ENCODE measurements at places on chromosomes 3 and 15.

GRCh38 chr15:25435474-25436243 is 3.2 kb downstream of the UBE3A start:
- DNase-seq = no peak

GRCh38 chr3:122189357-122189756 is 5.9 kb downstream of the CASR start:
- no peak for DNase-seq

DNA sequence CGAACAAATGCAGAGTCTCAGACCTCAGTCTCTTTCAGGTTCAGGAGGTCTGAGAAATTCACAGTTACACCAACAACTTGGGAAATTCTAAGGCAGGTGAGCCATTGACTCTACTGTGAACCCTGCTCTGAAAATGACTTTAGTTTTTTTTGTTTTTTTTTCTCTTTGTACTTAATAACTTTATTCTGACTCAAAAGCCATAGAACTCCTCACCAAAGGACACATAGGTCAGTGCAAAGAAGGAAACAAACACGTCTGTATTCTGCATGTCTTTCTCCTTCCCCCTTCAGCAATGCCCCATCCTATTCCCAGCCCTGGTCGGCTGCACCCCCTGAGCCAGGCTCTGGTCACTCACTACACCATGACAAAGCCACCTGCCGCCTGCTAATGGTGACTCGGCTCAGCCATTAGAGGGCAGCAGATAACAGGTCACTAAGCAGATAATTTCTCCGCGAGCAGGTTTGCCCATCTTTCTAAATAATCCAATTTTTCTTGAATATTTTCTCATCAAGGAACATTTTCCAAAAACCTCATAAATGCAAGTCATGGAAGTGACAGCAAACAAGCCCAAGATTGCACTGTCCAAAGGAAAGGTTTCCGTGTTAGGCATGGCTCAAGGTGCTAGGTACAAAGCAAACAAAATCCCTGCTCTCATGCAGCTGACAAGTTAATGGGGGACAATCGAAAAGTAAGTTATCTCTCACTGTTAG is 37.7 kb downstream of the TM4SF4 start:
- DNase-seq = no peak

GRCh38 chr15:98614681-98615080 is 33.7 kb upstream of the IGF1R start:
- no peak for DNase-seq

- DNase-seq = peak; percentile 75
Measured at GRCh38 chr3:37996785-37997301, 6.3 kb downstream of the VILL start.

- no peak for DNase-seq
Measured at GRCh38 chr3:107846279-107846852, 244.5 kb downstream of the CD47 start.

- no peak for DNase-seq
Measured at GRCh38 chr15:69808756-69809155, 289.0 kb downstream of the TLE3 start.

- no peak for DNase-seq
Measured at GRCh38 chr3:13353506-13353905, 66.6 kb downstream of the NUP210 start.
